ENCODE measurements at places on chromosomes 3 and 15.

DNA sequence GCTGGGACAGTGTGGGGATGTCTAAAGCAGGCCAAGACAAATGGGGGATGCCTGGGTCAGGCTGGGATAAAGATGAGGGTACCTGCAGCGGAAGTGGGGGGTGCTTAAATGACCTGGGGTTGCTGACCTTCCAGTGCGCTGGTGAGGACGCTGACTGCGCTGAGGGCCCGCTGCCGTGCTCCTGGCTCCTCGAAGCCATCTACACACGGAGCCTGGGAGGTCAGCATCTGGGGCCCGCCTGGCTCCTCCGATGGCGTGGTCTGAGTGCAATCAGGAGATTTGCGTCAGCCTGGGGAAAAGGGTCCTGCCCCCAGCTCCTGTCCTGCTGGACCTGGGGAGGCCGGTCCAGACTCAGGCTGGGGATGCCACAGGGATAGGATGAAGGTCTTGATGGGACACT, 50.7 kb downstream of the SCN5A start:
- no peak for DNase-seq

DNA sequence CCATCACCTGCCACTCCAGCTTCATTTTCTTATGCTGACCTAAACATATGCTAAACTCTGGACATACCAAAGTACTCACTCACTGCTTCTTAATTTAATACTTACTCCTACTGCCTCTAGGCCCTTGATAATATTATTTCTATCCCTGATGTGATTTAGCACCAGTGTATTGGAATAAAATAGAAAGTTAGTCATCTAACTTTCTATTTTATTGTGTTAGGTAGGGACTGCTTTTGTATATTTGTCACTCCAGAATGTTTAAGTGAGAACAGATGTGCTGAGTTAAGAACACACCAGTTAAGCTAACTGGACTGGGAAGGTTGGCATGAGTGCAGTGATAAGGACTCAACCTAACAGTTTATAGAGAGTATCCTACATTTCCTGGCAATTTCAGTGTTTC, 6.5 kb upstream of the CLDN16 start:
- DNase-seq: no peak

- no peak for DNase-seq
These were observed 126.3 kb upstream of the NANOGP8 start for GRCh38 chr15:35211240-35211902.

- DNase-seq: no peak
These were observed 28.8 kb downstream of the ATG7 start for GRCh38 chr3:11300970-11301369.

GRCh38 chr3:81214631-81215030, 546.8 kb downstream of the GBE1 start:
- DNase-seq: no peak

- no peak for DNase-seq
These were observed 69.6 kb downstream of the EEFSEC start for GRCh38 chr3:128222796-128223385.

- no peak for DNase-seq
These were observed 14.7 kb downstream of the SHOX2 start for GRCh38 chr3:158091531-158091930.

- no peak for DNase-seq
These were observed 103.9 kb downstream of the MME start for GRCh38 chr3:155184011-155184410.

- no peak for DNase-seq
These were observed 4.1 kb upstream of the SKOR1 start for GRCh38 chr15:67820992-67821783.

- DNase-seq: no peak
These were observed 19.3 kb upstream of the SLC12A8 start for GRCh38 chr3:125231895-125232294.

DNA sequence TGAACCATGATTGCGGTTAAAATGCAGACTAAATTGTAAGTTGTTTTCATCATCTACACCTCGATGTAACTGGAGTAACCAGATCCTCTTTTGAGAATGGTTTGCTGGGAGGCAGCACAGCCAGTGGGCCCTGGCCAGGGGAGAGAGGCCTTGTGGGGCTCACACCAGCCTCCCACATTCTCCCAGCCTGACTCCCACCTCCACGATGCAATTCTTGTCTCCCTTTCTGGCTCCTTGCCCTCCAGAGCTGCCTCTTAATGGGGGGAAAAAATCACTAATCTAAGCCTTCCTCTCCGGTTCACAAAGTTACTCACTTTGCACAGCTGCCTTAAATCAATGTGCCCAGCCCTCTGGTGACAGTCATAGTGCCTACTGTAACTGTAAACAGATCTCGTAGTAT, 17.9 kb upstream of the PAQR5 start:
- DNase-seq: no peak

- DNase-seq: no peak
These were observed 1.3 kb downstream of the RHCG start for GRCh38 chr15:89494941-89495637.

- no peak for DNase-seq
These were observed 22.3 kb downstream of the CMTM7 start for GRCh38 chr3:32413845-32414521.

- no peak for DNase-seq
These were observed 124.4 kb upstream of the LIPC start for GRCh38 chr15:58307313-58307961.

- no peak for DNase-seq
These were observed 223.8 kb downstream of the KLF13 start for GRCh38 chr15:31550211-31550977.

- DNase-seq: no peak
These were observed 229.0 kb upstream of the TBL1XR1 start for GRCh38 chr3:177426106-177426877.
